Activated CD4-positive, alpha-beta T cell treated with anti-CD3 and anti-CD28 coated beads, Interleukin-2, amount 50 U/mL, for 24 hours (primary cell): ENCODE measurements at places on chromosomes 2 and 18.

DNA sequence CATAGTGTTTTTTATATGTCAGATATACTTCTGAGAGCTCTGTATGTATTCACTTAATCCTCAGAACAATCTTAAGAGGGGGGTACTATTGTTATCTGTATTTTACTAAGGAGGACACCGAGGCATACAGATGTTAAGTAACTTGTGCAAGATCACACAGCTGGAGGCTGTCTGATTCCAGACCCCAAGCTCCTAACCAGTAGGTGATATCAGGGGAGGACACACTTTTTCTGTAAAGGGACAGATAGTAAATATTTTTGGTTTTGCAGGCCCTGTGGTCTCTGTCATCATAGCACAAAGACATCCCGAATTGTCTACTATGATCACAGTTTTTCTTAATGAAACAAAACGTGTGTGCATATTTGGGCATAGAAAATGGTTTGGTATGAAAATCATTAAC, 143.7 kb downstream of the LAMA3 start:
- DNase-seq: no peak

- no peak for DNase-seq
These were observed 35.7 kb downstream of the THUMPD2 start for GRCh38 chr2:39743269-39743776.

DNA sequence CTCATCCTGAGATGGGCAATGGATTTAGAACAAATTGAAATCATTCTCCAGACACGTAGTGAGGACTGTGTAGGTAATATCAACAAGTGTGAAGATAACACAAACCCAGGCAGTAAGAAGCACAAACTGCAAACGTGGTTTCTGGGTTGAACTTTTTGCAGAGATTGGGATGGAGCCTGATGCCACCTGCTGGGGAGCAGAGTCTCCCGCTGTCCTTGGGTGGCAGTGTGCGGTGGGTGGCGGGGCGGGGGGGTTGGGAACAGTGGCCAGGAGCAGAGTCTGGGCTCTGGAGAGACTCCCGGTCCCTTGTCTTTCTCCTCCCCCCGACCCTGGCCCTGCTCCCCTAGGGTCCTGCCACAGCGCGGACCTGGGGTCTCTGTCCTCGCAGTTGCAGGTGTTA, 19.5 kb downstream of the TRAF3IP1 start:
- no peak for DNase-seq

DNA sequence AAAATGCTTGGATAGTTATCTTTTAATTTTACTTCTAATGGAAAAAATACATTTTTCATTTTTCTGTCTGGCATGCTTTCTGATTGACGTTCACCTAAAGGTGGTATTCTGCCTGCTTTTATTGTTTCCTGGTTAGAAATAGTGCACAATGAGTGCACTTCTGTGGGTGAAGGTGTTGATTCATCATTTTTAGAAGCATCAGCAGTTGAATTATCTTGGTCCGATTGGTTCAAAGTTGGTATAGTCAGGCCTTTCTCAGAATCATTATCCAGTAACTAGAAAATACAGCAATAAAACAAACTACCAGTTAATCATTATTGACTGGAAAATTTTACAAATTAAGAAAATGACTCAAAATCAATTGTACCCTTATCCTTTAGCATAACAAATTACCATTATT, 84.5 kb downstream of the STRADB start:
- no peak for DNase-seq

DNA sequence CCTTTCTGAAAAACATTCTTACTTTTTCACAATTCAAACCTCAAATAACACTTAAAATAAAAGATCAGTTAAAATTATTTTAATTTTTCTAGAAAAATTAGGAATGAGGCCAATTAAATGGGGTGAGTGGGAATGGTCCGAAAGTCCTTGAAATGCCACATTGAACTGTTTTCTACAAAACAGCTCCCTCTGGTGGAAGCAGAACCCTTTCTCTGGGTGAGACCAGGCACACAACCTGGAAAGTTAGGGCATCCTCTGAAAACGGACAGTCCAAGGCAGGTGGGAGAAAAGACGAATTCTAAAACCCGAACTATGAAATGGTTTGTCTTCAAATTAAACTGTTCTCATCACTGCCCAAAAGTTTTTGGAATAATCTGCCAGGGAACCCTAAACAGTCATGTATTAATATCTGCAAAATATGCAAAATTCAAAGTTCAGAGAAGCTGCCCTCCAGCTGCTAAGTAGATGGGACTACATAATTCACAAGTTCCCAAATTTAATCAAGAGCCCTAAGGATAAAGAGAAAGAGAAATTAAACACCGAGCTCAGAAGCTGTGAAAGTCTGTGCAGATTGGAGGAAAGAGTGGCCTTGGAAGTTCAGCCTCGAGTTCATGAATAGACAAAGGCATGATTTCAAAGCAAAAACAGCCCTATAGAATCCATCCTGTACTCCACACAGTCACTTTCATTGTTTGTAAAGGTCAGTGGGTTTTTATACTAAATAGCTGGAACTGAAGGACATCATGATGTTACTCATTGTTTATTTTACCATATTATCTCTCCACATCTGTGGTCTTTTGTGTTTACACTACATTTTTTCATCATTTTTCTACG, 108.3 kb downstream of the PIEZO2 start:
- no peak for DNase-seq
